Calu3 (cell line): ENCODE measurements at places on chromosomes 2 and 18.

DNA sequence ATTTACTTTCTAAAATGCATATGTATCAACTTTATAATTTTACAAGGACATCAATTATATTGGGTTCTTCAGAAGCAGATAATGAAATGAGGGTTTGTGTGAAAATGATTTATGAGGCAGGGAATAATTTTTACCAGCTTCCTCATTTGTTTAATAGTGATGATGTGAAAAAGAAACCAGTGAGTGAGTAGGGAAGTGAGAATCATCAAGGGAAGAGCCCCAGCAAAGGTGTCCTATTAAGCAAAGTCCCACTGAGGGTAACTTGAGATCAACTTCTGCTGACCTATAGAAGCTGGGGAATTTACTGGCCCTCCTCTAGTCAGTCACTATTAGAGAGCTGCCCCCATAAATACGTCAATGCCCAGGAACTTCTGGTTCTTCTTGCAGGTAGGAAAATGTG, 266.8 kb upstream of the LYPD1 start:
- H3K36me3 ChIP-seq = no peaks in the 10 kb centered on the region
- DNase-seq = no peak
- H3K27me3 ChIP-seq = no peaks in the 10 kb centered on the region
- H3K27ac ChIP-seq = no peak overlapping the region

- no peak overlapping the region for H3K4me3 ChIP-seq
- peaks cover 3% of the 10 kb centered on the region for H3K27me3 ChIP-seq
- H3K27ac ChIP-seq = no peak overlapping the region
- DNase-seq = no peak
- no peaks in the 10 kb centered on the region for H3K36me3 ChIP-seq
These were observed 136.4 kb upstream of the COPS8 start for GRCh38 chr2:236949089-236949905.

GRCh38 chr18:31943878-31944816, 1.2 kb upstream of the TRAPPC8 start:
- H3K27ac ChIP-seq = peak overlapping the region; percentile 99
- H3K4me3 ChIP-seq = peak overlapping the region; percentile 99
- H3K4me1 ChIP-seq = peaks cover 30% of the 10 kb centered on the region
- no peak for DNase-seq
- no peaks in the 10 kb centered on the region for H3K27me3 ChIP-seq

- no peaks in the 10 kb centered on the region for H3K36me3 ChIP-seq
- no peaks in the 10 kb centered on the region for H3K4me1 ChIP-seq
- DNase-seq = no peak
- H3K4me3 ChIP-seq = no peak overlapping the region
- H3K27ac ChIP-seq = no peak overlapping the region
- H3K27me3 ChIP-seq = no peaks in the 10 kb centered on the region
These were observed 99.1 kb upstream of the ARHGAP15 start for GRCh38 chr2:143030127-143030526.

DNA sequence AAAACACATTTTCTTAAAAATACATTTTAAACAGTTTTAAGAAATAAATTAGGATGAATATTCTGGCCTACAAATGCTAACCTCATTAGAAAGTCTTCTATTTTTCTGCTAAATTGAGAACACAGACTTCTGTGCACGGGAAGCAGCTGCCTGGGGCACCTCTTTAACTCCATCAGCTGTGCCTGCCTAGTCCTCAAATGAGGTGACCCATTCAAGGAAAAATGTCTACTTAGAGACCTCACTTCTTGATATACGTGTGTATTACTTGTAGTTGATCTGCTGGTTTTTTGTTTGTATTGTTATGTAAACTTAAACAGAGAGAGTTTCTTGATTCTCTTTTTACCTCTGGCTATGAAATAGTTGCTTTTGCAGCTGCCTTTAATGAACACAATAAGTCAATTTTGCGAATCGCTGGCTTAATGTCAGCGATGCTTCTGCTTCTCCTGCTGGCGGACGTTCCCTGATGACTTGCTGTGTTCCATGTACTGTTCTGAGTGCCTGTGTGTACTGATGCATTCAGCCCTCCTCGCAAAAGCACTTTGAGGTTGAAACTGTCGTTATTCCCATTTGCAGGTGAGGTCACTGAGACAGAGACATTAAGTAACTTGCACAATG, 88.7 kb upstream of the TXNDC2 start:
- H3K27ac ChIP-seq = no peak overlapping the region
- H3K27me3 ChIP-seq = no peaks in the 10 kb centered on the region
- no peak overlapping the region for H3K4me3 ChIP-seq
- H3K36me3 ChIP-seq = peaks cover 5% of the 10 kb centered on the region
- no peak for DNase-seq

- no peaks in the 10 kb centered on the region for H3K4me1 ChIP-seq
- no peak overlapping the region for H3K27ac ChIP-seq
- H3K4me3 ChIP-seq = no peak overlapping the region
- peaks cover 76% of the 10 kb centered on the region for H3K27me3 ChIP-seq
These were observed 26.6 kb upstream of the SLC14A2 start for GRCh38 chr18:45588376-45589355.

- no peaks in the 10 kb centered on the region for H3K27me3 ChIP-seq
- no peaks in the 10 kb centered on the region for H3K36me3 ChIP-seq
These were observed 707.1 kb upstream of the ACVR2A start for GRCh38 chr2:147137711-147138110.
